ENCODE measurements at places on chromosomes 13 and 19.

DNA sequence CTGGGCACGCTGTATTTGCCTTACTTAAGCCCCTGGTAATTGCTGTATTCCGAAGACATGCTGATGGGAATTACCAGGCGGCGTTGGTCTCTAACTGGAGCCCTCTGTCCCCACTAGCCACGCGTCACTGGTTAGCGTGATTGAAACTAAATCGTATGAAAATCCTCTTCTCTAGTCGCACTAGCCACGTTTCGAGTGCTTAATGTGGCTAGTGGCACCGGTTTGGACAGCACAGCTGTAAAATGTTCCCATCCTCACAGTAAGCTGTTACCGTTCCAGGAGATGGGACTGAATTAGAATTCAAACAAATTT is 676 bp downstream of the BRCA2 start:
- DNase-seq, result no peak

DNA sequence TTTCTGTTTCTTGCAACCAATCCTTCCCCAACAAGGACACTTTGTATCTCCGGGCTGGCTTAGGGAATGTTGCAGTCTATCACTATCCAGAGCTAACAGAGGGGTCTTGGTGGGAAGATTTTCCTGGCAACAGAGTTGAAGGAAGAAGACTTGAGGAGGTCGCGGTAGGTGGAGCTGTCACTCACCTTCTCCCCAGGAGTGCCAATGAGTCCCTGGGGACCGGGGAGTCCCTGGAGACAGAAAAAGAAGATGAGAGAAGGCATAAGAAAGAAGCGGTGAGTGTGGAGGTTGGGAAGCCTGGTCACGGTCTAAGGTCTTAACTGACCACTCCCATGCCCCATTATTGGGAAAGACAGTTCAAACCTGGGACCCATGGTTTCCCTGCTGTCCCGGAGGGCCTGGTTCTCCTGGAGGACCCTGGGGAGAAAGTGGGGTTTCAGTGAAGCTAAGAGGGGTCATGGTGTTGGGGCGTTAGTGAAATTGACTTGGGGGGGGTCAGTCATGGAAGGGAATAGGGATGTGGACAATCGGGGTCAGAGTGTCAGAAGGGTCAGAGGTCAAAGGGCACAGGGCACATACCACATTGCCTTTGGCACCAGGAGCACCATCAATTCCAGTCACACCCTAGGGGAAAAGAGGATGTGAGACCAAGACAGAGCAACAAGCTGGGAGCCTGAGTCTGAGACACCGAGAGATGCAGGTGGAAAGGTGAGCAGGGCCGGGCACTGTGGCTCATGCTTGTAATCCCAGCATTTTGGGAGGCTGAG is 18.7 kb downstream of the COL5A3 start:
- DNase-seq, result no peak

- DNase-seq, result no peak
Measured at GRCh38 chr13:91804724-91805123, 406.3 kb downstream of the GPC5 start.

- no peak for DNase-seq
Measured at GRCh38 chr19:16044746-16045145, 31.5 kb upstream of the TPM4 start.

DNA sequence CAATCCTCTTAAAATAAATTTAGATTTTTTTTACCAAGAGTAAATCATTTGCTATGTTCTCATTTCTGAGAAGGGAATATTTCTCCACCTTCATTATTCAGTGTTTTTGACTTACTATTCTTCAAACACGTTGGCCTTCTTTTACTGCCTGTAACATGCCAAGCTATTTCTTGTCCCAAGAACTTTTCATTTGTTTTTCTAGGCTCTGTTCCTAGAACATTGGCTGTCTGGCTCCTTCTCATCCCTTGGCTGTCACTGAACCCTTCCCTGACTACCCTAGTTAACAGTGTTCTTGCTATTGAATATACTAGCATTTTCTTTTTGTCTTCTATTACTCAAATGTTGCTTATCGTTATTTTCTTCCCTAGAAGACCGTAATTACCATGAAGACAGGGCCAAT is 248.1 kb downstream of the ITGBL1 start:
- no peak for DNase-seq

DNA sequence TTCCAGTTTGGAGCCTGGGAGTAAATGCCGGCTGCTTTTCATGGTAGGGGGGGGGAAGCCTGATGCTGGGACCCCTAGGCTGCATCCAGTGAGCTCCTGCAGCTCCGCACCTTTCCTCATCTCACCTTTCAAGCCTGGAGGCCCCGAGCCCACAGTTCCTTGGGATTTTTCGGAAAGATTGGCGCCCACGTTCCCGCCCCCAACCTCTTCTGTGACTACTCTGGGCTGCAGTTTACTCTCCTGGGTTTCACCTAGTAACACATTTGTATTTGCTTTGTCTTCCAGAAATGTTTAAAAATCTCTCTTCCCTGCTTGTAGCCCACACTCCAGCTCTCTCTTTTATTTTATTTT is 51.9 kb upstream of the SPATA13 start:
- DNase-seq, result no peak

DNA sequence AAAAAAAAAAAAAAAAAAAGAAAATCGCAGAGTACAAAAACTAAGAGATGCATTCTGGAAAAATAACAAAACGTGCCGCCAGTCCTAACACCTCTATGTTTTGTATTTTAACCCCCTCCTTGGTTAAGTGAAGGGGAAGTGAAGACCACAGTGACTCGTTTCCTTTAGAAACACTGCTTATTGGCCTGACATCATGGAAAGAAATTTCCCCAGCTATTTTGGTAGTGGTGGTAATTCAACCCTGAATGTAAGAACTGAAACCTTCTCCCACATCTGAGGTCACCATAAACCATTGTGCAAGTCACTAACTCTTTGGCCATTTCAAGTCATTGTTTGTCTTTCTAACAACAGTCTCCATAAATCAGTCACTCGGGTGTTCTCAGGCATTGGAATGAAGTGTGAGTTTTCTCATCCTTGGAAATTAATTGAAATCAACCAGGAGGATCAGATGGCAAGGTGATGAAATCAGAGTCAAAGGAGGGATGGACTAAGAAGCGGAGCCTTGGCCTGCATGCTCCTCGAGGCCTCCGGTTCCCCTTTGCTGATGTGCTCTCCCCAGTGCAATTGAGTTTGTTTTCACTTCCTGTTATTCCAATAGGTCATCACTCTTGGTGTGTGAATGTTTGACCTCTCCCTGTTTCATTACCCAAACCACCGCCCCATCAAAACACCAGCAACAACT is 443.9 kb downstream of the FGF9 start:
- DNase-seq, result no peak

GRCh38 chr13:113532156-113532806 is 41.8 kb upstream of the DCUN1D2 start:
- DNase-seq, result no peak

DNA sequence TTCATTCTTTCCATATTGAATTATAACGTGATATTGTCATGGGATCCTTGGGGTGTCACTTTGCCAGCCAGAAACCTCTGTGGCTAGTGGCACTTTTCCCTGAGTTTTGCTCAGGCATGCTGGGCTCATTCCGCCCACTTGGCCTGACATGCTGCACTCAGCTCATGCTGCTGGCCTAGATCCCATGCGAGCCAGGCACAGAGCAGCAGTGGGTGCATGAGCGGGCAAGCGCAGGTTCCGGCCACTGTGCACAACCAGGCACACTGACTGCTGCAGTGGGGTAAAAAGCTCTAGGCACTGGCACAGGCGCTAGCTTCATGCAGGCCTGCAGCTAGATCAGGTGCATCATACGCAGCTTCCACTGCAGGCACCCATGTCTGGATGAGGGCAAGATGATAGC is 221.2 kb downstream of the MAB21L1 start:
- DNase-seq, result no peak

GRCh38 chr13:30142486-30143211 is 164.7 kb downstream of the KATNAL1 start:
- no peak for DNase-seq

GRCh38 chr19:43524922-43525835 is 1.8 kb downstream of the ETHE1 start:
- no peak for DNase-seq

GRCh38 chr13:84873951-84874350 is 925.3 kb downstream of the SLITRK6 start:
- peak; percentile 36 for DNase-seq

- DNase-seq, result no peak
Measured at GRCh38 chr13:100823448-100823847, 148.9 kb upstream of the TMTC4 start.

GRCh38 chr13:112330479-112331381 is 45.4 kb upstream of the SPACA7 start:
- no peak for DNase-seq

DNA sequence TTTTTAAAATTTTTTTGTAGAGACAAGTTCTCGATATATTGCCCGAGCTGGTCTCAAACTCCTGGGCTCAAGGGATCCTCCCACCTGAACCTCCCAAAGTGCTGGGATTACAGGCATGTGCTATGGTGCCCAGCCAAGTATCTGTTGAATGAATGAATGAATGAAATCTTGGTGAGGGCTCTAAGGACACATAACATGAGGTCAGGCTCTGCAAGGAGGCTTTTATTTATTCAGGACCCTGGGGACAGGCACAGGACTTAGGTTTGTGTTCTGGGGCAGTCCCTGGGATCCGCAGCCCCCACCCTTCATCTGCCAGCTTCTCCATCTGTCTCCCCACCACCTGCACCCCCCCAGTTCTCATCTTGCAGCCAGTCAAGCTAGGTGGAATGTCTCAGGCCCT is 4.6 kb downstream of the PTGIR start:
- no peak for DNase-seq

DNA sequence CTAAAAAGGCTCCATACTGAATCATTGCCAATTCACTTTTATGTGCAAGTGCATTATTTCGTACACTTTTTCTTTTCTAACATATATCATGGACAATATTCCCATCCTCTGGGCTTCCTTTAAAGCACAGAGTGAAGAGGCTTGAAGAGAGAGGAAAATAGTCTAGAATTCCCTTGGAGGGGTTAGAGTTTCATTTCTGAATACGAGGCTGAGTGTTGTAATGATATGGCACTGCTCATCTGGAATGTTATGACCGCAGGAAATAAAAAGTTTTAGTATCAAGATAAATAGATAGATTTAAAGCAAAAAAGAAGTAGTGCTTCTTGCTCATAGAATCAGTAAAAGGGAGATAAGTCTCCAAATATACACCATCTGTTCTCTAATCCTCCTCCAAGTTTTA is 412.3 kb upstream of the SLITRK1 start:
- no peak for DNase-seq
